ENCODE measurements at places on chromosomes 7 and 10. TPM values are rescaled to one million over a fixed set of nuclear protein-coding genes. Genes with fewer than 3 reads are reported as not detected.
A peak's percentile ranks its signal among the peaks of the same experiment; 100 is the strongest.

- DNase-seq, result no peak
Measured at GRCh38 chr10:125094806-125095205, 65.6 kb downstream of the CTBP2 start.

DNA sequence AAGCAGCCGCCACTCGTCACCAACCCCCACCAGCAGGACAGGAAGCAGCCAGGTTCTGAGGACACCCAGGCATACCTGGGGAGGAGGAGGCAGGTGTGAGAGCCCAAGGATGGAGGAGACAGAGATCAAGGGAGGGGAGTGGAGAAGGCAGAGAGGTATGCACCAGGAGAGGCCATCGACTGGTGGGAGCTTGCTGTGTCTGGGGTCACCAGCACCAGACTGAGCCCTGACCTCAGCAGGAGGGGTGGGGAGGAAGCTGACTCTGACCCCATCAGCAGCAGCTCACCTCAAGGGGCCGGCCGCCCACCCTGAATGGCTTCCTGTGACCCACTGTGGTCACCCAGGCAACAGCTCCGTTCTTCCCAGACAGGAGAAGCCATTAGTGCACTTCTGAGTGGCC, 7.8 kb downstream of the VIPR2 start:
- no peak for DNase-seq

- no peak for DNase-seq
Measured at GRCh38 chr7:135711139-135711469, 16.9 kb downstream of the SLC13A4 start.

DNA sequence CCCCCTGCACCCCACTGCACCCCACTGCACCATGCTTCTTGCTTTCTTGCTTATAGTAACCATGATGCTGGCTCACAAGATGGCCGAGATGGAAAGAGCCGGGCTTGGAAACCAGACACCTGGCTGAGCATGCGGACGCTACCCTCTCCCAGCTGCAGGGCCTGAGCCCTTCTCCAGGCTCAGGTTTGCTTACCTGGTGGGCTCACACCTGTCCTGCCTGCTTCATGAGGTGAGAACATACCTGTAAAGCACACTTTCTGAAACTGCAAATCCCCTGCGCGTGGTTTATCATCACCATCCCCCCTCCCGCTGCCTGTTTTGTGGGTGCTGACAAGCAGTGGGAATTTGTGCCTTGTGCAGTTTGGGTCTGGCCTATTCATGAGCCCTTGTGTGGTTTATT, 302.7 kb downstream of the GLRX3 start:
- DNase-seq, result peak; percentile 21

DNA sequence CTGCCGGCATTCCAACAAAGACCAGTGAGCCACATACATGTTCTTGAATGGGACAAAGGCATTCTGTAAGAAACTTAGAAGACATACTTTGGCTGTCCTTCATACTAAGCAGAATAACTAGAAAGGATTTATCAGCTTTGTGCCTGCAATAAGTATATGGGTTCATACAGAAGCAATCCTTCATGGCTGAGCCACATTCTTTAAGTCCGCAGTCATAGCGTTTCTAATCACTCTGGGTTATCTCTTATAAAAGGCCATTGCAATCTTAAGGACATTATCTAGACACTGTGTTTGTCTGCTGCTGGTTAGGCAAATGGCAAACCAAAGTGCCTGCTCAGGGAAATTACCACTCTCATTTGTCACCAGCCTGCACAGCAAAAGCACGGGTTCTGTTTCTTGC, 488.4 kb downstream of the ACTR3B start:
- DNase-seq, result no peak

DNA sequence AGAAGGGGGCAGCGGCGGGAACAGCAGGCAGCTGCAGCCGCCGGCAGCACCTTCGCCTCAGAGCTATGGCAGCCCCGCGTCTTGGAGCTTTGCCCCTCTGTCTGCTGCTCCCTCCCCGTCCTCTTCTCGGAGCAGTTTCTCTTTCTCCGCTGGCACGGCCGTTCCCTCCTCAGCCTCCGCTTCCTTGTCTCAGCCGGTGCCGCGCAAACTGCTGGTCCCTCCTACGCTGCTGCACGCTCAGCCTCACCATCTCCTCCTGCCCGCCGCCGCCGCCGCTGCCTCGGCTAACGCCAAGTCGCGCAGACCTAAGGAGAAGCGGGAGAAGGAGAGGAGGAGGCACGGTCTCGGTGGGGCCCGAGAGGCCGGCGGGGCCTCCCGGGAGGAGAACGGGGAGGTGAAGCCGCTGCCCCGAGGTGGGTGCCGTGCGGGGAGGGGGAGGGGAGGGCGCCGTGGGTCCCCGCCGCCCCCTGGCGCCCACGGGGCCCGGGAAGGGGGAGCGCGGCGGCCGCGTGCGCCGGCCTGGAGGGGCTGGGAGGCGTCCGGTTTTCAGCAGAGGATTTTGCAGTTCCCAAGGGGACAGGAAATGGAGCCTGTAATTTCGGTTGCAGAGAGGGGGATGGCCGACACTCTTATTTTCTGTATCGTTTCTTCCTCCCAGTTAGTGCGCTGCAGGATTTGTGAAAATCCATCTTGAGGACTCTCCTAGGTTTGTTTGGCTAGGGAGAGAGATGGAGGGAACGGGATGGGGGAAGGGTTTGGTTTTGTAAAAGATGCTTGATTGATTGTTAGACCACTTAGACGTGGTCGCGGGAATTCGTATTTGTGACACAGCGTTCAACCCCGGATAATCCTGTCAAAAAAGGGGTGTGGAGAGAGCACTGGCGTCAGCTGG, 630 bp downstream of the RSBN1L start:
- peak; percentile 70 for DNase-seq

GRCh38 chr7:116779931-116780330, 82.5 kb upstream of the CAPZA2 start:
- no peak for DNase-seq

DNA sequence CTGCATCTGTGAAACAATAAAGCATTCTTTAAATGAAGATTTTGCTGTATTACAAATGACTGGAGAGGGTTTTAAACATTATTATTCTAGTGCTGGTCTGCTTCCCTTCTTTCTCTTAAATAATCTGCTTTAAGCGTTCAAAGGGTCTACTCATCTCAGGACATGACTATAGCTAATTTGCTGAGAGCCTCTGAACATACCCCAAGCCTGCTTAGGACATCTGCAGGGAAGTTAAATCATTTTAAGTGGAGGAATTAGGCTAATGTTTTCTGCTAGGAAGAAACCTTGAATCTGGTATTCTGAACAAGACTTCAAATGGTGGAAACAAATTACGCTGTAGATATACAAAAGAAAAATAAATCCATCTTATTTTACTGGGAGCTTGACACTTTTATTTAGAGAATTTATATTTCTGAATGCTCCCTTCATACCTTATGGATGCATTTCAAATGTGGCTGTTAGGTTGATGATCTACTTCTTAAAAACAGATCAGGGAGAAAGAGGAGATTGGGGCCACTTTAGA, 124.4 kb upstream of the ITGB1 start:
- no peak for DNase-seq

- no peak for DNase-seq
Measured at GRCh38 chr10:77256346-77256745, 381.3 kb downstream of the KCNMA1 start.

DNA sequence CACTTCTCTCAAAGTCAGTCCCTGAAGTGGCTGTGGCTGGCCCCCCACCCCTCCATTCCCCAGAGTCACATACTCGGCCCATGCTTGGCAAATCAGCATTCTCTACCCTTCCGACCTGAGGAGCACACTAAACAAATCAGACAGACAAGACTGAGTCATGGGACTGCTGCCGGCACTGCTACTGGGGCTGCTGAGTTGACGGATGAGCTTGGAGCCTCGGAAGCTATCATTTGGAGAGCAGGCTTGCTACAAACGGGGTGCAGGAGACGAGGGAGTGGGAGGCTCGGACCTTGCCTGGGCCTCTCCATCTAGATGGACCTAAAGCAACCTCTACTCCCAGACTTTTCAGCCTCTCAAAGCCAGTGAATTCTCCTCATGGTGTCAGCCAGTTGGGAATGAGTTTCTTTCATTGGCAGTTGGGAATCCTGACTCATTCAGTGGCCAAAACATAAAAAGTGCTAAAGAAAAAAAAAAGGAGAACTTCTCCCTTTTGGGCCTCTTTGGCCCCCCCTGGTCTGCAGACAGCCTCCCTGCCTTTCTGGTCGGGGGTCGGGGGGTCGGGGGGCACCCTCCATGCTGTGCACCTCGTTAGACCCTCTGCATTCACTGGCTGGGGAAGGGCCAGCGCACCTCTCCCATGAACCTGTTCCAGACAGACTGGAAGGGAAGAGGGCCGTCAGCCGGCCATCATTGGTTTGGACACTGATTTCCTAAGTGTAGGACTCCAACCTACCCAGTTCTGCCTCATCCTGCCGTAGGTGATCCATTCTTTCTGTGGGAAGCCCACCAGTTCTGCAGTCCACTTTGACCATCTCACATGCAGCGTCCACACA, 52.3 kb upstream of the COL13A1 start:
- DNase-seq, result no peak

- DNase-seq, result no peak
Measured at GRCh38 chr7:18320971-18321567, 174.5 kb upstream of the HDAC9 start.

DNA sequence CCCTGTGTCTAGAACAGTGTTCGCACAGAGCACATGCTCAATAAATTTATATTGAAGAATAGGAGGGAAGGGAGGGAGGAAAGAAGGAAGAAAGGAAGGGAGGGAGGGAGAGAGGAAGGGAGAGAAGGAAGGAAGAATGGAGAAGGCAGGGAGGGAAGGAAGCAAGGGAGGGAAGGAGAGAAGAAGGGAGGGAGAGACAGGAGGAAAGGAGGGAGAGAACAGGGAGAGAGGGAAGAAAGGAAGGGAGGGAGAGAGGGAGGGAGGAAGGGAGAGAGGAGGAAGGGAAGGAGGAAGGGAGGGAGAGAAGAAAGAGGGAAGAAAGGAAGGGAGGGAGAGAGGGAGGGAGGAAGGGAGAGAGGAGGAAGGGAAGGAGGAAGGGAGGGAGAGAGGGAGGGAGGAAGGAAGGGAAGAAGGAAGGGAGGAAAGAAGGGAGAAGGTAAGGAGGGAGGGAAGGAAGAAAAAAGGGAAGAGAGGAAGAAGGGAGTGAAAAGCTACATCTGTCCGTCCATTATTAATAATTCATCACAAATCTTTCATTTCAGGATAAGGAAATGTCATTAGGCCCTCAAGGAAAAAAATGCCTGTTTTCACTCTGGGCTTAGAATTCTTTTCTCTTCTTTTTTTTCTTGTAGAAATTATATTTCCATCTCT, 79.7 kb downstream of the GRK5 start:
- DNase-seq, result no peak

GRCh38 chr10:43229208-43230061, 37.4 kb downstream of the RASGEF1A start:
- DNase-seq, result no peak

DNA sequence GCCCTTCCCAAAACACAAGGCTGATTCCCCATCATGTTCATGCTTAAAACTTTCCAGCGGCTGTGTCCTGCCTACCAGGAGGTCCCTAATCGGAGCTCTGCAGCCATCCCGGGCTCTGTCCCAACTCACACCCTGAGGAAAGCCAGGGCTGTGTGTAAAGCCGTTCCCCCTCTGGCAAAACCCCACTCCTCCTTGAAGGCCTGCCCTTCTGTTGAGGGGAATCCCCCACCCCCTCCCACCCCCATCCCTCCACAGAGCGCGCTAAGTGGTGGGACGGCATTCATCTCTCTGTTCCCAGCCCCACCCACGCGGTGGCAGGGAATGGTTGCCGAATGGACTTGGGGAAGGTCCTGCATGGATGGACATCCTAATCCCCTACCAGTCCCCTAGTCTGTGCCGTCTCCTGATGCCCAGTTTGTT, 667 bp upstream of the TMEM120A start:
- DNase-seq, result no peak

DNA sequence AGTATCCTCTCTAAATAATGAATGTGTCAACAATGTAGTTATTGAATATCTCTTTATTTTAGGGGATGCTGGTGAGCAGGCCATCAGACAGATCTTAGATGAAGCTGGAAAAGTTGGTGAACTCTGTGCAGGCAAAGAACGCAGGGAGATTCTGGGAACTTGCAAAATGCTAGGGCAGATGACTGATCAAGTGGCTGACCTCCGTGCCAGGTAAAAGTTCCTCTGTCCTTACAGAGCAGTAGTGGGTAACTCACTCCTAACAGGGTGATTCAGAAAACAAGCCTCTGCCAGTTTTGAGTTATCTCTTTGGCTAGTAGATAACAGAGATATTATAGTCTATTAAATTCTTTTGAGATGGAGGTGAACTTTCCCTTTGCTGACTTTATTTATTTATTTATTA, 67.3 kb downstream of the AP3M1 start:
- no peak for DNase-seq

DNA sequence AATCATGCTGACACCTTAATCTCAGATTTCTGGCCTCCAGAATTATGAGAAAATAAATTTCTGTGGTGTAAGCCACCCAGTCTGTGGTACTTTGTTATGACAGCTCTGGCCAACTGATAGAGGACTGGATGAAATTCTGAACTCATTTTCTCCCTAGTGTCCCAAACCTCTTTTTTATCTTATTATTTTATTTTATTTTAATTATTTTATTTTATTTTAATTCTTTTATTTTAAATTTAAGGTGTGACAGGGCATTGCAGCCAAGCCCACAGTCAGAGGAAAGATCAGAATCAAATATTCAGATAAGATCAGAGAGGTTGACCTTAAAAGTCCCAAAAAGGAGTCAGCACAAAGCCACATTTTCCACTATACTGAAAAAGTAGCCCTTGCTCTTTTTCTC, 228.1 kb downstream of the TFEC start:
- DNase-seq, result no peak

DNA sequence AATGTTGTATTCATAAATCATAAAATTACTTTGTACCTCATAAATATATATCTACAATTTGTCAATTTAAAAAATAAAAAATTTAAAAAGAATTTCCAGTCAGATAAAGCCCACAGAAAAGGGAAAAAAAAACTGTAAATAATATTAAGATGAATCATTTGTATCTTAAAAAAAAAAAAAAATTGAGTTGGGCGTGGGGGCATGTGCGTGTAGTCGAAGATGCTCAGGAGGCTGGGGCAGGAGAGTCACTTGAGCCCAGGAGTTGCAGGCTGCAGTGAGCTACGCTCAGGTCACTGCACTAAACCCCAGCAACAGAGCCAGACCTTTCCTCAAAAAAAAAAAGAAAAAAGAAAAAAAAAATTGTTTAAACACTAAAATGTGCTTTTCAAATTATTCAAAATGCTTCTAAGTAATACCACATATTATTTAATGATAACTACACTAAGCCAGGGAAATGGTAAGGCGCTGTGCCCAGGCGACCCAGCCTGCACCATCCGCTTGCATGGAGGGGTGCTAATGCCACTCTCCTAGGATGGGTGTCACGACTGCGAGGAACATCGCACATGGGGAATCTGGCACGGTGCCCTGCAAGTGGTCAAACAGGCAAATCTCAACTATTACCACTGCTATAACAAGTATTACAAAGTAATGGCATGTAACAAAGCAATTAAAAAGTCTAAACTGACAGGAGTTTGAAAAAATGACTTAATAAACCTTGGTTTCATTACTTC, 15.4 kb downstream of the GLUD1 start:
- DNase-seq, result no peak

- DNase-seq, result no peak
Measured at GRCh38 chr10:126059076-126059826, 162.9 kb downstream of the FANK1 start.

- no peak for DNase-seq
Measured at GRCh38 chr10:3758491-3758970, 26.5 kb downstream of the KLF6 start.

Gene MDFIC
- 6.6 TPM for polyA plus RNA-seq

Gene CALCR
- not detected for polyA plus RNA-seq

Gene MBL2
- polyA plus RNA-seq, result 80.8 TPM

Gene TLL2
- not detected for polyA plus RNA-seq

Gene TMEM176B
- polyA plus RNA-seq, result 1,317 TPM

Gene STN1
- polyA plus RNA-seq, result 7.0 TPM

Gene SGMS1
- 6.8 TPM for polyA plus RNA-seq

Gene ZMIZ1
- 8.4 TPM for polyA plus RNA-seq

Gene ANXA8L1
- 0.66 TPM for polyA plus RNA-seq

Measured in liver (tissue), 10 donors.